ENCODE measurements at places on chromosomes 2 and 18. TPM values are rescaled to one million over a fixed set of nuclear protein-coding genes. Genes with fewer than 3 reads are reported as not detected.

- H3K4me3 ChIP-seq, result no peak overlapping the region
- peaks cover 8% of the 10 kb centered on the region for H3K36me3 ChIP-seq
- H3K4me1 ChIP-seq, result no peaks in the 10 kb centered on the region
- no peak overlapping the region for H3K27ac ChIP-seq
- no peaks in the 10 kb centered on the region for H3K27me3 ChIP-seq
- DNase-seq, result no peak
Measured at GRCh38 chr18:65423776-65424175, 327.0 kb upstream of the CDH7 start.

DNA sequence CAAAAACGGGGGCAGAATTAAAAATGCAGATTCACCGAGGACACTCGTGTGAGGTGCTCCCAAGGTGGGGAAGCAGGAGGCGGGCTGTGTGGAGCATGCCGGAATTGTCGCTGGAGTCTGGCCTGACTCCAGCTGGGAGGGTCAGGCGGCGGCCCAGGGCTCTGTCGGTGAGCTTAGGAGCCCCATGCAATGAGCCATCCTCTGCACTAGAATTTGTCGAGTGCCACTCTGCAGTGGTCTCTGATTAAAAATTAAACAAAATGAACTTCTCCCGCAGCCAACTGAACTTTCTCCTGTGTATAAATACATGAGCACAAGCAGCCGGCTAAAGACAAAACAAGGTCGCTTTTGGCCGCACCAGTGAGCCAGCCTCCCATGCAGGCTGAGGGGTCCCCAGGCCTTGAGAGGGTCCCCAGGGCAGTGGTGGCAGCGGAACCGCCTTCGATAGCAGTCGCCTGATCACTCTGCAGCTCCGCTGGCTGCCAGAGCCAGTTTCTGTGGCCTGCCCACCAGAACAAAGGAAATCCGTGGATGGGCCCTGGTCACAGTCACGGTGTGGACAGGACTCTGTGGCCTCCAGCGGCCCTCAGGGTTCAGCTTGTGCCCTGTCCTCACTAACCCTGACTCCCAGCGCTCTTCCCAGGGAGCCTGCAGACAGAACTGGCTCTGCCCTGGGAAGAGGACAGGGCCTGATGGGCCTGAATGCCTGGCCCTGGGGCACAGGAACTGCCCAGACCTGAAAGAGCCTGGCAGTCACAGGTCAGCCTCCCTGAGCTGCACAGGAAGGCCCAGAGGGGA lies 201.3 kb downstream of the EIPR1 start:
- H3K4me1 ChIP-seq, result peaks cover 9% of the 10 kb centered on the region
- H3K27ac ChIP-seq, result peak overlapping the region; percentile 52
- H3K4me3 ChIP-seq, result no peak overlapping the region

GRCh38 chr2:67625178-67625577 lies 228.0 kb downstream of the ETAA1 start:
- H3K36me3 ChIP-seq, result no peaks in the 10 kb centered on the region
- H3K27me3 ChIP-seq, result no peaks in the 10 kb centered on the region
- no peaks in the 10 kb centered on the region for H3K4me1 ChIP-seq
- H3K27ac ChIP-seq, result no peak overlapping the region
- DNase-seq, result no peak

- no peak overlapping the region for H3K27ac ChIP-seq
- H3K4me1 ChIP-seq, result no peaks in the 10 kb centered on the region
- no peak overlapping the region for H3K4me3 ChIP-seq
- peaks cover 6% of the 10 kb centered on the region for H3K36me3 ChIP-seq
Measured at GRCh38 chr18:6950641-6951040, 167.0 kb downstream of the LAMA1 start.

GRCh38 chr18:8229787-8230186 lies 379.4 kb upstream of the RAB12 start:
- no peaks in the 10 kb centered on the region for H3K4me1 ChIP-seq
- peaks cover 6% of the 10 kb centered on the region for H3K36me3 ChIP-seq
- no peak for DNase-seq
- no peaks in the 10 kb centered on the region for H3K27me3 ChIP-seq

DNA sequence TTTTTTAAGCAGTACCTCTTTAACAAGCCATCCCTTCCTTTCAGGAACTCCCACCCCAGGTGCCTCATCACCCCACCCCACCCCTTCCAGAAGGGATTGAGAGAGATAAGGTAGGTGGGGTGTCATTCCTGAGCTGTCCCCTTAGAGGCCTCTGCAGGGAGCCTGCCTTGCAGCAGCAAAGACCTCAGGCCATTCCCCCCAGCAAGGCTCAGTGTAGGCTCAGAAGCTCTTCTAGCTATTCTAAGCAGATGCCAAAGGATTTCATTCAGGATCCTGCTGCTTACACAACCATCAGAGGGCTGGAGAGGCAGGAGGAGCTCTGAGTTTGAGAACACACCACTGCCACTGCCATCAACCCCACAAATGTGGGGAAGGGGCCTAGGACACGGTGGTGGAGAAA lies 5.8 kb upstream of the FIGLA start:
- no peak overlapping the region for H3K4me3 ChIP-seq
- peaks cover 16% of the 10 kb centered on the region for H3K36me3 ChIP-seq
- no peak for DNase-seq
- H3K27ac ChIP-seq, result no peak overlapping the region
- H3K4me1 ChIP-seq, result no peaks in the 10 kb centered on the region

DNA sequence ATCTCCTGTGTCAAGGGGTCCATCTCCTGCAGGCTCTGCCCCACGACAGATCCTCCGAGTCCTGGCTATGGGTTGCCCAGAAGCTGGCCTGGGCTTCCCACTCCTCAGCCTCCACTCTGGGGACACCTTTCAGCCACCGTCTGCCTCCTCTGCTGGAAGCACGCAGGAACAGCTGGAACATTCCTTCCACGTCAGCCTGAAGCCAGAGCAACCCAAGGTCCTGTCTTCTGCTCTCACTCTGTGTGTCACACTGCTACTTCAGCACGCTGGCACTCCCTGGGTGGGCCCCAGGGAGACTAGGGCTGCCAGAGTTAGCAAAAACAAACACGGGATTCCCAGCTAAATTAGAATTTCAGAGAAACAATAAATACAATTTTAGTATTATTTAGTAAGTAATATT lies 148.8 kb downstream of the HRH4 start:
- H3K4me1 ChIP-seq, result no peaks in the 10 kb centered on the region
- no peak overlapping the region for H3K27ac ChIP-seq
- H3K36me3 ChIP-seq, result no peaks in the 10 kb centered on the region
- no peak for DNase-seq

DNA sequence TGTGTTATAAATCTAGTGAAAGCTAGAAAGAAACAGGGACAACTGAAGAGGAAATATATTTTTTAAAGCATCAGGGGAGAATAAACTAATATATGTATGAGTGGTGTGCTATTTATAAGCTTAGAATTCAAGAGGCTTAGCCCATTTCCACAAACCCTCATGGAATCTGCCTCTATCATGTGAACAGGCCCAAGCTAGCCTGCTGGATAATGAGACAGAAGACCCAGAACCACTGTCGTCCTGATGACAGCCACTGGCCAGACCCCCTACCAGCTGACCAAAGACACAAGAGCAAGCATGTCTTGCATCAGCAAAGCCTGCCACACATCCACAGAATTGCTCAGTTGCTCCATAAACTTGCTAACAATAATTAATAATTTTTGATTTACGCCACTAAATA lies 382.3 kb upstream of the NXPH2 start:
- H3K27me3 ChIP-seq, result no peaks in the 10 kb centered on the region
- no peak overlapping the region for H3K27ac ChIP-seq
- H3K36me3 ChIP-seq, result peaks cover 4% of the 10 kb centered on the region
- no peak for DNase-seq
- H3K4me3 ChIP-seq, result no peak overlapping the region

The PDE6D gene
- 47.1 TPM for total RNA-seq

The SULT1C2 gene
- not detected for total RNA-seq

The ANKRD29 gene
- not detected for total RNA-seq
